ENCODE measurements at places on chromosomes 13 and 19.

DNA sequence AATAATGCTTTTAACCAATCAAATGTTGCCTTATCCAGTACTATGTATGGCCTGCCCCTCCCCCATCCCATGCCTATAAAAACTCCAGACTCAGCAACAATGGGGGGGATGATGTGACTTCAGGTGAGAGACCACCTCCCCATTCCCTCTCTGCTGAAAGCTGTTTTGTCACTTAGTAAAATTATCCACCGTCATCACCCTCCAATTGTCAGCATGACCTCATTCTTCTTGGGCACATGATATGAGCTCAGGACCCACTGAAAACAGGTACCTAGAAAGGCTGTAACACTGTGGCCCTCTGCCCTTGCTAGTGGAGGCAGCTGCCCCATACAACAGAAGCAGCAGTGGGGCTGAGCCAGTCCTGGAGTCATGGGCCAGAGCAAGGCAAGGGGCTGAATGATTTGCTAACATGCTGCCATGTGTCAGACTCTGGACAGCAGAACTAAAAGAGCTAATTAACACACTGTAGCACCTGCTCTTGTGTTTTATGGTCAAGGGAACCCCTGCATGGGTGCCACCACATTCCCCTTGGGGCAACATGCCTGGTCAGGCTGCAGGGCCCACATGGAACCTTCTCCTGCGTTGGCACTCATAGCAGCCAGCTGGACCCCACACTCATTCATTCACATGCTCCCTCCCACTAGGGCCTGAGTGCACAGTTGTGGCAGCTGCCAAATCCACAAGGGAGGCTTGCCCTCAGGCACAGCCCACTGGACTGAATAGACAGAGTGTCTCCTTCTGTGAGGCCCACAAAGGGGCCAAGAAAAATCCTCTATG lies 722.2 kb upstream of the PCDH20 start:
- DNase-seq: no peak

- no peak for DNase-seq
Observed at GRCh38 chr13:29993196-29993595, 142.8 kb upstream of the UBL3 start.

DNA sequence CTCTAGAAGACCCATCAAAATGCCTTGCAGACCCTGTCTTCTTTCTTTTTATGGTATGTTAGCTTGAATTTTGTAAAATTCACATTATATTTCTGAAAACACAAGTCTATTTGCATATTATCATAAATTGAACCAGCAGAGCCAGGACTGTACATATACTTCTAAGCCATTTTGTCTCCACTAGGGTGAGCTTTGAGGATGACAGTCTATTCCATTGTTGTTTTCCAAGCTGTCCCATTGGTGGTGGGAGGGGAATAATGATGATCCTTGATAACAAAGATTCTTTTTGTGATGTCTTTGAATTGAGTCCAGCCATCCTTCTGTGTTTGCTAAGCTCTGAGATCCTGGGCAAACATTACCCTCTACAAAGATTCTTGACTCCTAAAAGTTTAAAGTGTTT lies 359.3 kb upstream of the PCDH20 start:
- DNase-seq: no peak

DNA sequence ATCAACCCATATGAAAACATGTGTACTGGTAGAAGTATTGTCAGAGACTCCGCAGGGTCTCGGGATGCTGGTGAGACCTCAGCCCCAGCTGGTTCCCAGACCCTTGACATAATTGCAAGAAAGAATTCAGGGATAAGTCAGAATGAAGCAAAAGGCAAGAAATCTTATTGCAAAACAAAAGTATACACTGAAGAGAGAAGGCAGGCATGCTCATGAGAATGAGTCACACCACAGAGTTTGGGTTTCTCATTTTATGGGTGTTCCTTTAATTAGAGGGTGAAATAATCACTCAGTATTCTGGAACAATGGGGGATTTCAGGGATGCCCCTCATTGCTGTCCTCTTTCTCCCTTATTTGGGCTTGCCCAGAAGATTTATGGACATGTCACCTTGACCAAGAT lies 1423.8 kb upstream of the MIR17HG start:
- no peak for DNase-seq

DNA sequence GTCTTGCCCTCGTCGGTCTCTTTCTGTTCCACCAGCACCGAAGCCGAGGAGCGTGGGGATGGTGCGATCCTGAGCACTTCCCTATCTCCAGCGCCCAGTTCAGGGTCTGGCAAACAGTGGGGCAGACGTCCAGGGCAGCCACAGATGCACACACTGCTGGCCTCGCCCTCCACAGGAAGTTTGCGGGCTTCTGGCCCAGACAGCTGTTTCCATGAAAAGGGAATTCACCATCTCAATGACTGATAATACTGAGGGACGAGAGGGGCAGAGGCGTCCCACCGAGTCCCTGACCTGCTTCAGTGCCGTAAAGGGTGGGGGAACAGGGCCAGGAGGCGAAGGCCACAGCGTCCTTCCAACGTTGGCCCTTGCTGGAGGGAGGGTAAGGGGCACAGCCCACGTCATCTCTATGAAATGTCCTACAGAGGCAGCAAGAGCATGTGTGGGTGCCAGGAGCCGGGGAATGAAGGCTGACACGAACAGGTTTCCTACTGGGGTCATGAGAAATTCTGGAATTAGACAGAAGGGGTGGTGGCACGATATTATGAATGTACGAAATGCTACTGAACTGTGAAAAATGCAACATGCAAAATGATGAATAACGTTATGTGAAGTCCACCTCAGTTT lies 19.5 kb downstream of the SHC2 start:
- DNase-seq: no peak

DNA sequence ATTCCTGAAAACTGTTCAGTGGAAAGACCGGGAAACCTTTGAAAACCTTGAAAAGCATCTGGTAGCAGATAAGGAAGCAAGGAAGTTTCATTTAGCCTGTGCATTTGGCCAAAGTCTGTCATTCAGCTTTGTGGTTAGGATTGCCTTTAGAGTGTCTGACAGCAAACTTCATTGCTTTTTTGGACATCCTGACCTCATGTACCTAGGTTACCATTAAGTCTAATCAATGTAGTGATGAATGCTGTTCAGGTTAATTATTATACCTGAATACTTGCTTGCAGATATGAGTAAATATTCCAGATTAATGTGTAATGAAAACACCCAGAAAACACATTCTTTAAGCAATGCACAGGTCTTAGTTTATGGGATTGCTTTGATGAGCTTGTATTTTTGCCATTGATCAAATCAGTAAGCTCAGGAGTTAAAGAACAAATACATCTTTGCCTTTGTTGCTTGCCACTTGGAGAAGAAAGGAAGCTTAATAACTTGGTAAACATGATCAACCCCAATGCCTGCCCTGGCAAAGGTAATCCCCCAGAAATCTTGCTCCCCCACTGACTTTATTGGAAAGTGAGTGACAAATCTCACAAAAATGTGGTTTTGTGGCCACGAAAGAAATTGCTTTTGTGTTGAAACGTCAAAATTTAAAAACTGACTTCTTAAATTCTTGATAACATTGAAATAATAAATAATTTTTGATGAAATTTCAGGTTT lies 87.4 kb downstream of the SLC15A1 start:
- no peak for DNase-seq

GRCh38 chr19:39826311-39826945 lies 7.5 kb downstream of the DYRK1B start:
- no peak for DNase-seq

GRCh38 chr13:20400774-20401173 lies 124.9 kb downstream of the CRYL1 start:
- peak; percentile 39 for DNase-seq

DNA sequence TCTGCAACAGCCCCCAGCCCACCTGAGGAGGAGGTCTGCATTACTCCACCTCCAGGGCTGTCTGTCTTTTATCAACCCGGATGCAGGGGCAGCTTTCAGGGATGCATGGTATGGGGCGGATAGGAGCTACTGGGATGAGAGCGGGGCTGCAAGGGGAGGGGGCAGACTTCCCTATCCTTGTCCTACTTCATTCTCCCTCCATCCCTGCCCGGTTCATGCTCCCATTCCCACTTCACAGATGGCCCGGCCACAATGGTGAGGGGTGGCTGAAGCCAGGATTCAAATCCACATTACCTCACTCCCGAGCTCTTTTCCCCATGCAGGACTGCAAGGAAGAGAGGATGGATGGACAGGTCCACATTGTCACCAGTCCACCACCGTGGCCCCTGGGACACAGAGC lies 40.5 kb upstream of the VSTM2B start:
- DNase-seq: no peak

- DNase-seq: peak; percentile 48
Observed at GRCh38 chr13:25118378-25118905, 22.5 kb downstream of the PABPC3 start.

DNA sequence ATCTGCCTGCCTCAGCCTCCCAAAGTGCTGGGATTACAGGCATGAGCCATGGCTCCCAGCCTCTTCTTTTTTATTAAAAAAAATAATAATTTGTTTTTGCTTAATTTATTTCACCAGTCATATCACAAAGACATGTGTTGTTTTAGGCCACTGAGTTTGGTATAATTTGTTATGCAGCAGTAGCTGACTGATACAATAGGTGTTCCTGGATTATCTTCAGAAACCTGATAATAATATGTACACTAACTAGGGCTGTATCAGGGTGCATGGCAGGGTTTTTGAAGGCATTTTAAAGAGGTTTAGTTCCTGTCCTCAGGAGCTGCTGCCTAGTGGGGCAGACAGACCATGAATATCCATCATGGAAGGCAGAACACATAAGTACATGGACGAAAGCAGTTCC lies 9.5 kb upstream of the CSNK1G2 start:
- DNase-seq: no peak

Measured in AML-193 (cell line).